ENCODE measurements at places on chromosomes 12 and 14. TPM values are rescaled to one million over a fixed set of nuclear protein-coding genes. Genes with fewer than 3 reads are reported as not detected.

DNA sequence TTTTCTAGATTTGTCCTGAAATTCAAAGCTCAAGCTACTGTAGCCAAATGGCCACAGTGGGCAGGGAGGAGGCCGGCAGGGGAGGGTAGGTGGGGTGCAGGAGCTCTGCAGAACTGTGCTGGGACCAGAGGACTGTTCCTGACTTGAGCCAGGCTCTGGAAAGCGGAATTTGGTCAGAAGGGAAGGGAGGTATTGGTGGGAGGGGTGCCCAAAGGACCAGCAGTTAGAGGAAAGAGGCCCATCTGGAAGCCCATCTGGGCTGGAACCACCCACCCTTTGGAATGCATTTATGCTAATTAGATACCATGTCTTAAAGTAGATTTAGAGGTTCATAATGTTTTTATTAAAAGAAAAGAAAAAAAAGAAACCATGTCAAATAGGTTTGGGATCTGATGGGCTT is 24.5 kb upstream of the JPH4 start:
- H3K27ac ChIP-seq: no peak overlapping the region
- H3K36me3 ChIP-seq: no peaks in the 10 kb centered on the region
- no peaks in the 10 kb centered on the region for H3K27me3 ChIP-seq
- H3K4me1 ChIP-seq: no peaks in the 10 kb centered on the region

Gene CD4
- 22.3 TPM for total RNA-seq

DNA sequence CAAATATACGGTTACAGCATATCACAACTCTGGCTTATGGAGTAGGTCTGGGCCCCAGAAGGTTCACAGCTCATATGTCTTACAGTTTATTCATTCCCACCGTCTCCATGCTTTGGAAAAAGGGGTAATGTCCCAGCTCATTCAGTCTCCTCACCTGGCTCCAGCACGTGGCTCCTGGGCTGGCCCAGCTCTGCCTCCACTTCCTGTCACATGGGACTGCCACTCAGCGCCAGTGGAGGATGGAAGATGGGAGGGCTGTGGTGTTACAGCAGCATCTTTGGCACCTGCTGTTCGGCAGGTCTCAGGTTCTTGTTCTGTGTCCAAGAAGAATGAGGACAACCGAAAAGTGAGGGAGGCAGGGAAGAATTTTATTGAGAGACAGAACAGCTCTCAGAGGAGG is 216.3 kb upstream of the ATXN7L3B start:
- no peak for DNase-seq
- no peak overlapping the region for H3K27ac ChIP-seq
- H3K27me3 ChIP-seq: no peaks in the 10 kb centered on the region
- H3K4me1 ChIP-seq: no peaks in the 10 kb centered on the region
- H3K4me3 ChIP-seq: no peak overlapping the region

- no peak for DNase-seq
- H3K27me3 ChIP-seq: no peaks in the 10 kb centered on the region
- no peak overlapping the region for H3K27ac ChIP-seq
- no peak overlapping the region for H3K4me3 ChIP-seq
- H3K36me3 ChIP-seq: no peaks in the 10 kb centered on the region
- peaks cover 8% of the 10 kb centered on the region for H3K4me1 ChIP-seq
Measured at GRCh38 chr12:75646329-75647210, 135.2 kb upstream of the KRR1 start.

DNA sequence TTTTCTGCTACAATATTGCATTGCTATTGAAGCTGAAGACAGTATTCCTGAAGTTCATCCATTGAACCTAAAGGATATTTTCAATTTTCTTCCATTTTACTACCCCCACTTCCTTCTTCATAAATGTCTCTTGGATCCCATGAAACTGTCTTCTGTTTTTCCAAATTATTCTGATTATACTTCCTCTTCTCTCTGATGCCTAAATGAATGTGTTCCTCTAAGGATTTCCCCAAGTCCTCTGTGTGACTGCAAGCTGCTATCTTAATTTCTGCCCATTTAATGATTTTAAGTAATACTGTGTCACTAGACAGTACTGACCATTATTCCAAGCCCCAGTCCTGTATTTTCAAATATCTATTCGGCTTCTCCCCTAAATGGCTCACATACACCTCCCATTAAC is 102.9 kb downstream of the TAOK3 start:
- no peaks in the 10 kb centered on the region for H3K27me3 ChIP-seq
- no peak overlapping the region for H3K27ac ChIP-seq
- H3K4me1 ChIP-seq: no peaks in the 10 kb centered on the region
- no peaks in the 10 kb centered on the region for H3K36me3 ChIP-seq

DNA sequence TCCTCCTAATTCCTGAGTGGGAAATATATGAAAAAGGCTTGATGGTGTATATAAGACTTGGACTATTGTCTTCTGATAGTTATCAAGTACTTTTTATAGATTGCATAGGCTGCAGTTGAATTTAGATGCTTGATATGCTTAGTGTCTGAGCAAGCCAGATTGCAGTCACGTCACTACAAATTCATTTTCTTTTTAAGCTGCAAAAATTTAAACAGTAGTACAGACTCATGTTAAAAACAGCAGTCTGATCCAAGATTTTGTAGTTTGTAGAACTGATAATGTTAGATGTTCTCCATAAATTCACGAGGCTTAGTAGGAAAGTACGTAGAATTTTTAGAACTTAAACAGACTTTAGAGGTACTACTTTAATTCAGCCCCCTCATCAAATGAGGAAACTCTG is 126.4 kb downstream of the GPR135 start:
- H3K27me3 ChIP-seq: no peaks in the 10 kb centered on the region
- H3K36me3 ChIP-seq: no peaks in the 10 kb centered on the region
- no peak for DNase-seq
- no peak overlapping the region for H3K4me3 ChIP-seq
- peak overlapping the region; percentile 72 for H3K27ac ChIP-seq
- peaks cover 96% of the 10 kb centered on the region for H3K4me1 ChIP-seq

DNA sequence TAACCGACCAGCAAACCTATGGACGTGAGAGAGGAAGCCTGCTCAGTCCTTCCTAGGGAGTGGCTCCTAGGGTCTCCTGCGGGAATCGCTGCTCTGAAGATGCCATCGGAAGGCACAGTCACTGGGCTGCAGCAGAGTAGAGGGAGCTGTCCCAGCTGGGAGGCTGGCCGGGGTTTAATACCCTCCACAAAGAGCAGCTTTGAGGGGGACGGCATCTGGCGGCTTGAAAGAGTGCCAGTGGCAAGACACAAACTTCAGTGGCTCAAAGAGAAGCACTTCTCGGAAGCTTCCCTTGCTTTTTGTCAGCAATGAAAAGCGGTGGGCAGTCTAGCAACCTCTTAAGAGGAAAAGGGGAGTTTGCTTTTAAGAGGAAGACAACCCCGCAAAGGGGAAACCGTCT is 114.6 kb downstream of the TMEM132C start:
- no peak overlapping the region for H3K4me3 ChIP-seq
- no peaks in the 10 kb centered on the region for H3K36me3 ChIP-seq
- H3K27me3 ChIP-seq: no peaks in the 10 kb centered on the region
- H3K4me1 ChIP-seq: no peaks in the 10 kb centered on the region
- DNase-seq: no peak

GRCh38 chr14:95993768-95994592 is 45.2 kb upstream of the C14orf132 start:
- no peaks in the 10 kb centered on the region for H3K4me1 ChIP-seq
- no peak for DNase-seq
- no peak overlapping the region for H3K27ac ChIP-seq
- H3K4me3 ChIP-seq: no peak overlapping the region
- no peaks in the 10 kb centered on the region for H3K36me3 ChIP-seq

Gene PLD4
- 0.35 TPM for total RNA-seq

DNA sequence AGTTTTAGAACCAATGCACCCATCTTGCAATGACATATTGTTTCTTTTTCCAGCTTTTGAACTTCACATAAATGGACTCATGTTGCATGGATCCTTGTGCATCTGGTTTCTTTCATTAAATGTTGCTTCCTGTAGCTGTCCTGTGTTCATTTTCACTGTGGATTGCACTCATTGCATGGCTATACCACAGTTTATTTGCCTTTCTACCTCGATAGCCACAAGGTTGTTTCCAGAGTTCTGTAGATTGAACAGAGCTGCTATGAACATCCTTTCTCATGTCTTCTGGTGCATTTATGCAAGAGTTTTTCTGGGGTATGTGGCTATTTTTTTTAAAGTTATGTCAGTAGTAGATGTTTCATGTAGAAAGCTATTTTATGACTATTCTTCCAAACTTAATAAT is 3.5 kb upstream of the KRT81 start:
- H3K27me3 ChIP-seq: no peaks in the 10 kb centered on the region
- H3K27ac ChIP-seq: no peak overlapping the region
- no peaks in the 10 kb centered on the region for H3K36me3 ChIP-seq
- H3K4me1 ChIP-seq: no peaks in the 10 kb centered on the region
- no peak overlapping the region for H3K4me3 ChIP-seq
- DNase-seq: no peak

DNA sequence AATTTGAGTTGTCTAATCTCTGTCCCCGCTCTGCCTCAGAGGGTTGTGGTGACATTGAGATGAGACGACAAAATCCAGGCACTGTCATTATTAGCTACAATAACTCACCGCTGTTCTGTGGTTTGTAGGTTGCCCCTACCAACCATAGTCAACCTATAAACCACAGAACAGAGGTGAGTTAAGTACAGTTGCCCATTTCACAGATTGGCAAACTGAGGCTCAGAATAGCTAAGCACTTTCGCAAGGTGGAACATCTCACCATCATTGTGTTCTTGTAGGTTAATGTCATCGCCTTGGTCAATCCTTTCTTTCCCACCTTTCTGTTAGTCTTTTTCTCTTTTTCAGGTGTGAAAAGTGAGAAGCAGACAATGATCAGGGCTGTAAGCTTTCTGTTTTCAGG is 63.4 kb upstream of the LHX5 start:
- no peaks in the 10 kb centered on the region for H3K27me3 ChIP-seq
- DNase-seq: no peak
- H3K4me1 ChIP-seq: no peaks in the 10 kb centered on the region
- H3K27ac ChIP-seq: no peak overlapping the region
- no peaks in the 10 kb centered on the region for H3K36me3 ChIP-seq

DNA sequence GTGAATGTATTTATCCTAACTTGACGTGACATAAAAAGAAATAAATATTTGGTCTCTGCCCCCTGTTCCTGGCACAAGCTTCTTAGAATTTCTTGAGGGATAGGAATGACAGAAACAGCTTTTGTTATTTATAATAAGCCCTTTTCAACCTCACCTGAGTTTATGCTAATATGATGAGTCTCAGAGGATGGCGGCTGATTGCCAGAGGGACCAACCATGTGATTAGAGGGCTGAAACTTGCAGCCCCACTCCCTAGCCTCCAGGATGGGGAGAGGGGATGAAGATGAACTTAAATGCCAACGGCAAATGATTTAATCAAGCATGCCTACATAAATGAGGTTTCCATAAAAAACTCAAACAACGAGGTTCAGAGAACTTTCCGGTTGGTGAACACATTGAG is 42.9 kb downstream of the DNAI7 start:
- no peaks in the 10 kb centered on the region for H3K36me3 ChIP-seq
- H3K4me1 ChIP-seq: peaks cover 5% of the 10 kb centered on the region
- DNase-seq: no peak
- no peak overlapping the region for H3K4me3 ChIP-seq
- peak overlapping the region; percentile 73 for H3K27ac ChIP-seq
- H3K27me3 ChIP-seq: no peaks in the 10 kb centered on the region

DNA sequence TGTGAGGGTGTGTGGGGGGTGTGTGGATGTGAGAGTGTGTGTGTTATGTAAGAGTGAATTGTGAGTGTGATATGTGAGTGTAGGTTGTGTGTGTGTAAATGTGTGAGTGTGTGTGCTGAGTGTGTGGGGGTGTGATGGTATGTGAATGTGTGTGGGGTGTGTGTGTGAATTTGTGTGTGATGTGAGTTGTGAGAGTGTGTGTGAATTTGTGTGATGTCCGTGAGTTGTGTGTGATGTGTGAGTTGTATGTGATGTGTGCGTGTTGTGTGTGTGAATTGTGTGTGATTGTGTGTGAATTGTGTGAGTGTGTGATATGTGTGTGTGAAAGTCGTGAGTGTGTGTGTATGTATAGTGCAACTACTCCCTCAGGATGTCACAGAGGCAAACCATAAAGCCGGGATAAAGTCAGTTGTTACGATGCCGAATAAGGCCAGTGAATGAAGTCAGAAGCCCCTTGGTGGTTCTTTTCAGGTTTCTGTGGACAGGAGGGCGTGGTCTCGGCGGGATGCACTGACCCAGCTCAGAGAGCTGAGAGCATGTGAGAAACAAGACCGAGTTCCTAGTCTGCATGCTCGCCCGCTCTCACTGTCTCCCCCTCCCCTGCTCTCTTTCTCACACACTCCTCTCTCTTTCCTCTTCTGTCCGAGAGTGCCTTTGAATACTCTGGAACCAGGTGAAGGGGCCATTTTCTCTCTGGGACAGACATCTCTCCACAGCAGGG is 71.8 kb upstream of the MAX start:
- peaks cover 8% of the 10 kb centered on the region for H3K4me1 ChIP-seq
- no peaks in the 10 kb centered on the region for H3K27me3 ChIP-seq
- H3K27ac ChIP-seq: no peak overlapping the region

DNA sequence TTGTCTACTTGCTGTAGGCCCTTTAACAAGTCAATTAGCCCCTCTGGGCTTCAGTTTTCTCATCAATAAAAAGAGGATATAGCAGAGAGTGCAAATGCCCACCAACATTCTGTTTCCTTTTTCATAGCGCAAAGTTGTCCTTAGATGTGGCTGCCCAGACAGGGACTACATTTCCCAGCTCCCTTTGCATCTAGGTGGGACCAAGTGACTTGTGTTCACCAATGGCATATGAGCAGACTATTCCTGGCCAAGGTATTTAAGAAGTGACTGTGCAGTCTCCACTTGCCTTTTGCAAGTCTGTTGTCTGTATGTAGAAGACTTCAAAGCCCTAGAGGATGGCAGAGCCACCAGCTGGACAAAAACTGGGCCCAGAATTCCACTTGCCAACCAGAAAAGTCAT is 59.7 kb downstream of the DAO start:
- no peaks in the 10 kb centered on the region for H3K4me1 ChIP-seq
- no peaks in the 10 kb centered on the region for H3K36me3 ChIP-seq
- H3K4me3 ChIP-seq: no peak overlapping the region

DNA sequence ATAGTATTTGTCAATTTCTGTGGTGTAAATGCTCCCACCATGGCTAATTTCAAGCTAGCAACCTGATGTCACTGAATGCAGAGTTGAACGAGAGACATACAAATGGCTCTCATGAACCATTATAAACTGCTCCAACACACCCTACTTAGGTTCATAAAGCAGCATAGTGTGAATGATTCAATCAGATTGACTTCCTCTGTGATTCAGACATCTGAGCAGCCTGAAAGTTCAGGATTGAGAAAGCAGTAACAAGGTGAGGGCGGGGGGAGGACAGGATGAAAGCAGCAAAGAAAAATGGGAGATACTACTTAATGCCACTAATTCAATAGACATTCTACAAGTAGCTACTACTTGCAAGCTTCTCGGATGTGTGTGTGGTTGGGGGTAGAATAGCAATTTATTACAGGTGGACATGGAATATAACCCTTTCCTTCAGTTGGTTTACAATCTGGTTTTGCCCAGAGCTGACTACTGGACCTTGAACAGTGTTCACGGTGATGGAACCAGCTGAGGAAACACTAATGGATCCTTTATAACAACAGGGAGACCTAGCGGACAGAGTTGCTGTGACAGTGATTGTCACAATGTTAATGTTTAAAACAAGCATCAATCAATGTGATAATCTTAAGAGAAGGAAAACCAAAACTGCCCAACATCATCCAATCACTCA is 52.5 kb upstream of the PELI2 start:
- no peaks in the 10 kb centered on the region for H3K36me3 ChIP-seq
- H3K27me3 ChIP-seq: no peaks in the 10 kb centered on the region
- H3K27ac ChIP-seq: no peak overlapping the region

Gene SMCO3
- 0.49 TPM for total RNA-seq

All from thoracic aorta (tissue), 2 donors.